Suppressor macrophage (primary cell): ENCODE measurements at places on chromosomes 6 and 20.

DNA sequence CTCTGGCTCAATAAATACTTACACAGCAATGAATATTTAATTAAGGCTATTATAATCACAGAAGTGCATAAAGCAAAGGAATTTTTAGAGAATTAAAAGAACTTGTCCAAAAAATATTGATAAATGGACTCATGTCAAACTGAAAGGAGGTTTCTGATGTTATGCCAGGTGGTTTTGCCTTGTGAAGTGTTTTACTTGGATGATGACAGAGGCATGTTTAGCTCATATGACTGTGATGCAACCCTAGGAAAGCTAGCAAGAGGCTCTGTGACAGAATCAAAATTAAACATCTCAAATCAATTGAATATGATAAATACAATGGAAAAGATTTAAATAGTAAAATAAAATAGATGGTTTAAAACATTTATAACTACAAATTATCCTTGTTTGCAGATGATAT lies 137.3 kb downstream of the TMEM200A start:
- peak; percentile 30 for DNase-seq

DNA sequence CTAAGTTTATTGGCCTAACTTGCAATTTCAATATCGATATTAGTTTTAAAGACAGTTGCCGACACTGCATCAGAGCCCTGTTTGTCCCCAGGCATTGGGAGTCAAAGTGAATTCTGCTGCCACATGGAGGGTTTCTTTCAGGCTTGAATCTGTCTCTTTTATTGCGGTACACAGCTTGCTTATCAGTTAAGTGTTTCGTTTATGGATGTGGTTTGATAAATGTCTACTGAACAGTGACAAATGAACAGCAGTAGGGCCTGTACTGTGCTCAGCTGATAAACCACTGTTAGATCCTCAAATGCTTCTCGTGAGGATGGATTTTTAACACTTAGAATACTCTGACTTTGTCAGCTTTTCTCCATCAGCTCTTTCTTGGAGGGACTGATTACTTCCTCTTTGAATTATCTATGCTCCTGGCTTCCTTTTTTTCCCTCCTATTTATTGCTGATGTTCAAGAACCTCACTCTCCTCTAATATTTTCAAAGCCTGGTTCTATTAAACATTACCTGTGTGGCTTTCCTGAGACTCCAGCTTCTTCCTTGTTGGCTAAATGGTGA lies 240.8 kb downstream of the PLCB1 start:
- DNase-seq = peak; percentile 72

DNA sequence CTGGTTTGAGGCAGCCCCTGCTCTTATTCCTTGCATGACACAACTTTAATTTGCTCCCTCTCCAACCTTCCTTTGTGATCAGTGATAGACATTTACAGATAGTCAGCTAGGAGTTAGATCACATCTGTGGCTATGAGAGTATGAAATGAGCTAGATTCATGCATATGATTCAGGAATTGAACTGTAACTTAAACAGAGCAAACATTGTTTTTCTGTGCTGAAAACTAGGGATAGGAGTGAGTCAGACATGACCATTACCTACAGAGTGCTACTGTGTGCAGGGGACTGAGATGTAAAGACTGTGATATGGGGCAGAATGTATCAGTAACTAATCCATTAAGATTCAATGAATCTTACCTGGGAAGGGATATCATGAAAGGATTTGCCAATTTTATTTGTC lies 279.4 kb upstream of the SPTLC3 start:
- no peak for DNase-seq

GRCh38 chr6:157561414-157561790 lies 180.4 kb downstream of the ZDHHC14 start:
- DNase-seq = no peak

DNA sequence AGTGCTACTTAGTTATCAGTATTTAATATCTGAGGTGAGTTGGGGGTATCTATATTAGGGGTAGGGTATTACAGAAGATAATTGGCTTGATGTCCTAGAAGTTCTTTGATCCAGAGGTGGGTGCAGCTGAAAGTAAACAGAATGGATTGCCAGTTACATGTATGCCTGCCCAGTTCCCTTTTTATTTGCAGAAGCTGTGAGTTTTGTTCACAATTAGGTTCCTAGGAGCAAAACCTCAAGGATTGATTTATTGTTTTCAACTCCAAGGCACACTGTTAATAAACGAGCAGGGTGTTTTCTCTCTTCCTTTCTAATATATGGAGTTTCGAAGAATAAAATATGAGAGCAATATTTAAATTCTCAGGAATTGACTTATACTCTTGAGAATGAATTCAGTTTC lies 129.0 kb downstream of the SULF2 start:
- peak; percentile 53 for DNase-seq

DNA sequence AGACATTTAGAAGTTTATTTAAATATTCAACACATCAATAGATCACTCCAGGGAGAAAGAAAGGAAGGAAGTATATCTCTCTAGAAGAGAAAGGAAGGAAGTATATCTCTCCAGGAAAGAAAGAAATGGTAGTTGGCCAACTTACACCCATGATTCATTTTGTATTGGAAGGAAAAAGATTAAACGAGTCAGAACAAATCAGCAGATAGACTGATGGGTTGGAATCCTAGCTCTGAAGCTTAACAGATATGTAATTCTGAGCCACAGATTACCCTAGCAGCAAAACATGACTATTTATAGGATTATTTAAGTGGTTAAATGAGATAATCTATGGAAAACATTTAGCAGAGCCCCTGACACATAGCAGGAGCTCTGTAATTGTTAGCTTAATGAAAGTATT lies 27.1 kb downstream of the COL12A1 start:
- no peak for DNase-seq

DNA sequence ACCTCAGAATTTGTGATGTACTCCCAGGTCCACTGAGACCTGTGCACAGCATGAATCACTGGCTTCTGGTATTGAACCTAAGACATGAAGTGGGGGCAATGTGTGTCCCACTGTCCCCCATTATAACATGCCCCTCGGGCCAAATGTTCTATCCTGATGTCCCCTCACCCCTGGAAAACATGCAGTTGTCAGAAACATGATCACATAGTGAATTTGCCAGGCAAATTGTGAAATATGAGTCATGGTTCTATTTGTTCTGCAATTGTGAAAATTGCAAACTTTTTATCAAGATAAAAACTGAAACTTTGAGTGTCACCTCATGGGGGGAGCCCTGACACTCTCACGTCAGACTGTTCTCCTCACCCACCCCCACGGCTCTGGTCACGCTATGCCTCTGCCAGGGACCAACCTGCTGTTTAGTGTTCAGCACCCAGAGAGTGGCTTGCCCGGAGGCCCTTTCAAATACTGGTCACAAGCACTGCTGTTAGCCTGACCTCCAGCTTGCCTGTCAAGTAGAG lies 305.3 kb downstream of the CLIC5 start:
- peak; percentile 75 for DNase-seq

GRCh38 chr6:68876792-68877493 lies 241.9 kb downstream of the ADGRB3 start:
- peak; percentile 38 for DNase-seq

DNA sequence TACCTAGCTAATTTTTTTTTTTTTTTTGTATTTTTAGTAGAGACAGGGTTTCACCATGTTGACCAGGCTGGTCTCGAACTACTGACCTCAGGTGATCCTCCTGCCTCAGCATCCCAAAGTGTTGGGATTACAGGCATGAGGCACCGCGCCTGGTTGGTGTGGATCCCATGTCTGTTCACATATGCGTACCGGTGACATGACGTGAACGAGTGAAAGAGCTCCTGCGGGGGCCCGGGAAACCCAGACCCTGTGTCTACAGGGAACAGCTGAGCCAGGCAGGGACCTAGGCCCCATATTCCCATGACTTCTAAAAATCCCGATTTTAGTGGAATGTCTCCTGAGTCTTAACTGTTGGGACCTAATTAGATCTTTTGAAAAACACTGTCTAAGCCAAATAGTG lies 33.1 kb downstream of the VSTM2L start:
- no peak for DNase-seq

- no peak for DNase-seq
Observed at GRCh38 chr6:132612449-132613108, 11.5 kb downstream of the TAAR2 start.

- DNase-seq = no peak
Observed at GRCh38 chr6:158290659-158291058, 21.6 kb upstream of the TULP4 start.

- DNase-seq = no peak
Observed at GRCh38 chr6:166671434-166672081, 44.5 kb upstream of the RPS6KA2 start.

DNA sequence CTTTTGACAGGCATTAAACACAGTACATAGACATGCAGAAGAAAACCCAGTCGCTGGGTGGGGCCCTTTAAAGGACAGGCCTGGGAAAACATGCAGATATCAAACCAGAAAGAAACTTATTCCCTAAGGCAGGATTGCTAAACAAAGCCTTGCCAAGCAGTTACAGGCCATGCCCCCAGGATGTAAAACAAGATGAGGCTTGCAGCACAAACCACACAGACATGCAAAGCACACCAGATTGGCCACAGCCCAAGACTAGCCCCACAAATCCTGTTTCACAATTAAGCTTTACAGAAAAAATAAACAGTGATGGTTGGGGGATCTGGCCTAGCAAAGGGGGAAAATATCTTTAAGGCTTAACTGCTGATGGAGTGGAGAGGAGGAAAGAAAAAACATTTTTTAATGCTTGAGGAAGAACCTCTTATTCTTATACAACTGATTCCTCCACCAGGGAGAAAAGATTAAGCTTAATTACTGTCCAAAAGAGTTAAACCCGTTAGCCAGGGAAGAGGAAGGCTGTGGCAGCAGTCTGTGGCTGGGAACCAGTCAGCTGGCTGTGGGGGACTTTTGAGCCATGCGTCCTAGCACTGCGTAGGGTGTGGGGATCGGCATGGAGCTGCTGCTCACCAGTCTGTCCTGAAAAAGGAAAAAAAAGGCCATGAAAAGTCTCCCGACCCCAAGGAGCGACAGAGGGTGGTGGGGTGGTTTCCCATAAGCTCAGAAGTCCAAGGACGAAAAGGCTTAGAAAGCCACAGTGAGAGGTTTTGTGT lies 28.4 kb downstream of the COL19A1 start:
- DNase-seq = no peak

DNA sequence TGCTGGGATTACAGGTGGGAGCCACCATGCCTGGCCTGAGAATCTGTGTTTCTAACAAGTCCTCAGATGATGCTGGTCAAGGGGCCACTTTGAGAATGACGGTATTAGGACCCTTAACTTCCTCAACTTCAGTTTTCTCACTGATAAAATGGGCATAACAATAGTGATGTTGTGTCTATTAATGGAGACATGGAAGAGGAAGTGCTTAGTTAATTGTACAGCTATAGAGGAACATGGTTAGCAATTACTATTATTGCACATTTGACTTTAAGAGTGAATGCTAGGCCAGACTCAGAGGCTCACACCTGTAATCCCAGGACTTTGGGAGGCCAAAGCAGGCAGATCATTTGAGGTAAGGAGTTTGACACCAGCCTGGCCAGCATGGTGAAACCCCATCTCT lies 12.7 kb downstream of the DPPA5 start:
- no peak for DNase-seq

GRCh38 chr6:112150363-112150762 lies 63.0 kb downstream of the FAM229B start:
- DNase-seq = peak; percentile 24

DNA sequence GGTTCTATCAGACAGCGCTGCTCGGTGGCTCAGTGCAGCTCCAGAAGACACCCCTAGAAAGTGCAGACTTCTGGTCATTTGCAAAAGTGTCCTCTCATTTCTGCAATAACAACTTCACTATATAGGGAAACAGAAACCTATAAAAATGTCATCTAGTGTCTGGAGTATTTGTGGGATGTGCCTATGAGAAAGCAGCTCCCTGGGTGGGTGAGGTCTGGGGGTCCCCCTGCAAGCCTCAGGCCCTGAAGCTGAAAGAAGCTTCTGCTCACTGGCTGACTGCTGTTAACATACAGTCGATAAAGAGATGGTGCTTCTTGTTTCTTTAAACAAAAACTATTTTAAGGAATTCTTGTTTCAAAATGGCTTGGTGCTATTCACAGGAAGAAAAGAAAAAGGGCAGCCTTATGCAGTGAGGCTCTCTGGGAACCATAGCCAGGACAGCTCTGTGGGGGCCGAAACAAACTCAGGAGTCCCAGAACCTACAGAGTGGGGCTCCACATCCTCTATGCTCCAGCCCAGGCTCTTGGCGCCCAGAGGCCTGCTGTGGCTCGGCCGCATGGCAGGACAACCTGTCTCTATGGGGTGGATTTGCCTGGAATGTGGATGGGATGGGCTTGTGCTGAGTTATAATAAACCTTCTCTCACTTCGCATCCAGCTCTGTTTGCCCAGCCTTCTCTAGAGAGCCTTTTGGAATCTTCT lies 109.7 kb downstream of the BANF2 start:
- DNase-seq = no peak

GRCh38 chr6:41657131-41658094 lies 19.1 kb downstream of the MDFI start:
- no peak for DNase-seq

GRCh38 chr6:34070315-34071135 lies 75.4 kb downstream of the GRM4 start:
- no peak for DNase-seq

DNA sequence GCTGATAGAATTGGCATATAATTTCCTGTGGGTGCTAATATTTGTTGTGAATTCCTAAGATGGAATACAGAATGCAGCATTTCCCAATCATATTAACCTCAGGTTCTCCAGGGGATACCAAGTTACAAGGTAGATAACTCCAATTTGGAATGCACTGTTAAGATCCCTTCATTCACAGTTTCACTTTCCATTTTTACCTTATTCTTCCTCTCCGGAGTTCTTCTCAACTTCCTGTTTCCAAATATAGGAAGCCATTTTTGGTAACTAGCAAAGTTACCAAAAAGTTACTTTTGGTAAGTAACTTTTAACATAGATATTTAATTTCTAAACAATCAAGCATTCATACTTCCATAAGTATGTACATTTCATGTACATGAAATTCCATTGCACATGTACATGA lies 63.5 kb upstream of the PHACTR2 start:
- peak; percentile 51 for DNase-seq

DNA sequence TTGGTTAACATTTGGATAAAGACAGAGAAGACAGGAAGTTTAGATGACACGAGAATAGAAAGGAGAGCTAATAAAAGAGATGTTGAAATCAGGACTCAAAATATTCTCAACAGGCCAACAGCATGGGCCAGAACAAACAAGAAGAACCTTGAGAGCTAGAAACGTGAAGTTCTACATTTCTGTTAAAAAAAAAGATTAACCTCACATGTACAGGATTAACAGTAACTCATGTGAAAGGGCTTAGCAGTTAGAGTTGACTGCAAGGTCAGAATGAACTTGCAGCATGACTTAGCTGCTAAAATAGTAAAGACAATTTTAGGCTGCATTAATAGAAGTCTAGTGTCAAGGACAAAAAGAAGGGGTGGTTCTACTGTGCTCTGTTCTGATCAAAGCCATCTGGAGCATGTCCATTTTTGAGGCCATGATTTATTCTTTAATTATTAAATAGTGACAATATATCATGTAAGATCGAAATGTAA lies 331.1 kb upstream of the HSF2 start:
- no peak for DNase-seq

DNA sequence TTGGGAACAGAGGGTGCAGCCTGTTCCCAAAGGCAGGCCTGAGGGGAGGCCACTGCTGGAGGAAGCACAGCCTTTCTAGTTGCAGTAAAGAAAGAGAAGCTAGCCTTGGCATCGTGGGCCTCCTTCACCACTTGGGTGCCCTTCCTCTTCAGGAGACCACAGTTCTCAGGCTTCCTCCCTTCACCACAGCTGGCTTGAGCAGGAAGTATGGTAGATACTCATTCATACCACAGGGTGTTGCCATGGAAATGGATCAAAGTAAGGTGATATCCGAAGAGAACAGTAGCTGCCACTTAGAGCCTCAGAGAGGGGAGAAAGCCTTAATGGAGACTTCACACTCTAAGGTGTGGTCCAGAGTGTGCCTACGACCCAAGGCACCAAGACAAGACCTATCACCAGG lies 120.4 kb upstream of the RIPOR2 start:
- peak; percentile 83 for DNase-seq

- DNase-seq = peak; percentile 32
Observed at GRCh38 chr6:14729129-14729871, 516.6 kb upstream of the JARID2 start.
